ENCODE measurements at places on chromosomes 16 and 17.

DNA sequence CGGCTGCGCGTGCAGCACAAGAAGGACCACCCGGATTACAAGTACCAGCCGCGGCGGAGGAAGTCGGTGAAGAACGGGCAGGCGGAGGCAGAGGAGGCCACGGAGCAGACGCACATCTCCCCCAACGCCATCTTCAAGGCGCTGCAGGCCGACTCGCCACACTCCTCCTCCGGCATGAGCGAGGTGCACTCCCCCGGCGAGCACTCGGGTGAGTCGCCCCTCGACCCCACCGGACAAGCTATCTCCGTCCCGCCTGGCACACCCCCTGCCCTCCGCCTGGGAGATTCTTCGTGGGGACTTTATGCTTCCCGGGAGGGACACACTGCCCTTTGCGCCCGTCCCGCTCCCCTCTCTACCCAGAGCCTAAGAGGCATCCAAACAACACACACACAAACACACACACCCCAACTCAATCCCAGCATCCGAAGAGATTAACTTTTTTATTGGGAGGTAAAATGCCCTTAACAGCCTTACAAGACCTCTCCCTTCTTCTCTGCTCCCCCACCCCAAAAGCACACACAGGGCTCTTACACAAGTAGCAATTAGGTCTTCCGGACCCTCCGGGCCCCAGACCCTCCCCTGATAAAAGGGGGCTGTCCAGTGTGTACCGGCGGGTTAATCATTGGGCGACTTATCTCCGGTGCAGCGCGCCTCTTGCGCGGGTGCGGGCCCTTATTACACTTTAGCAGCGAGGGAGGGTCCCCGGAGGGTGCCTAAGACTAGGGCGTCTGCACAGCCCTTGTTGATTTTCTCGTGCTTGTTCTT, 2.1 kb downstream of the SOX9 start:
- DNase-seq = peak; percentile 7

GRCh38 chr17:15963670-15964110, 18.8 kb downstream of the ADORA2B start:
- no peak for DNase-seq

- no peak for DNase-seq
Observed at GRCh38 chr16:80580109-80580832, 39.5 kb downstream of the DYNLRB2 start.

GRCh38 chr16:26196310-26196709, 504.6 kb downstream of the HS3ST4 start:
- no peak for DNase-seq

DNA sequence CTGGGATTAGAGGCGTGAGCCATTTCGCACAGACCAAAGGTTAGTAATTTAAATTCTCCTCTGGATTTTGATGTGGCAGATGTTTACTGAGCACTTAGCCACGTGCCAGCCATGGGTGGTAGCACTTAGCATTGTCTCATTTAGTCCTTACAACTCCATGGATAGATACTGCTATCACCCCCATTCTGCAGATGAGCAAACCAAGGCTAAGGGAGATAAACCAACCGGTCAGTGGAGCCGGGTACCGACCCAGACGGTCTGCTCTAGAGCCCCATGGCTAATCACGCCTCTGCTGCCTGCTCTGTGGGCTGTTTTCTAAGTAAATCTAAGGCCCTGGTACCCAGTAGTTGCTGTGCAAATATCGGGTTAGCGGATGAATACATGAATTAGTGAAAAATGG, 12.6 kb upstream of the ADGRG1 start:
- no peak for DNase-seq

GRCh38 chr16:58455750-58456149, 44.2 kb upstream of the NDRG4 start:
- no peak for DNase-seq

- DNase-seq = no peak
Observed at GRCh38 chr17:55763856-55764255, 13.0 kb downstream of the PCTP start.

DNA sequence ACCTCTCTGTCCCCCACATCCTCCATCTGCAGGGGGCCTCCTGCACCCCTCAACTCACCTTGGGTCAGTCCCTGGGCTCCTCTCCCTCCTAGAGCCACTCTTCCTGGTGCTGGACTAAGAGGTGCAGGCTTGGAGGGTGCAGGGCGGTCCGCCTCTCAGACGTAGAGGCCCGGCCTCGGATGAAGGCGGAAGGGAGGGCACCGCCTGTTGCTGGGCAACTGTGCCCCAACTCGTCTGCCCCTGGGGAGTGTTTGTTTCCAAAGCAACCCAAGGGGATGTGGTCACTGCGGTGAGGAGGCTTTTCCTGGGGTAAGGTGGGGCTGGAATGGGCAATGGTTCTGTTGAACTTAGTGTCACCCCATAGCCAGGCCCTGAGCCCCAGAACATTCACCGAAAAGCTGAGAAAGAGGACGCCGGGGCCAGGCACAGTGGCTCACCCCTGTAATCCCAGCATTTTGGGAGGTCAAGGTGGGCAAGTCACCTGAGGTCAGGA, at the start of gene C16orf54:
TSS of gene C16orf54 (minus strand) at position 138 of the 493 bp plus-strand sequence. CDS start 1,039 bp downstream, outside the sequence.
- DNase-seq = no peak

DNA sequence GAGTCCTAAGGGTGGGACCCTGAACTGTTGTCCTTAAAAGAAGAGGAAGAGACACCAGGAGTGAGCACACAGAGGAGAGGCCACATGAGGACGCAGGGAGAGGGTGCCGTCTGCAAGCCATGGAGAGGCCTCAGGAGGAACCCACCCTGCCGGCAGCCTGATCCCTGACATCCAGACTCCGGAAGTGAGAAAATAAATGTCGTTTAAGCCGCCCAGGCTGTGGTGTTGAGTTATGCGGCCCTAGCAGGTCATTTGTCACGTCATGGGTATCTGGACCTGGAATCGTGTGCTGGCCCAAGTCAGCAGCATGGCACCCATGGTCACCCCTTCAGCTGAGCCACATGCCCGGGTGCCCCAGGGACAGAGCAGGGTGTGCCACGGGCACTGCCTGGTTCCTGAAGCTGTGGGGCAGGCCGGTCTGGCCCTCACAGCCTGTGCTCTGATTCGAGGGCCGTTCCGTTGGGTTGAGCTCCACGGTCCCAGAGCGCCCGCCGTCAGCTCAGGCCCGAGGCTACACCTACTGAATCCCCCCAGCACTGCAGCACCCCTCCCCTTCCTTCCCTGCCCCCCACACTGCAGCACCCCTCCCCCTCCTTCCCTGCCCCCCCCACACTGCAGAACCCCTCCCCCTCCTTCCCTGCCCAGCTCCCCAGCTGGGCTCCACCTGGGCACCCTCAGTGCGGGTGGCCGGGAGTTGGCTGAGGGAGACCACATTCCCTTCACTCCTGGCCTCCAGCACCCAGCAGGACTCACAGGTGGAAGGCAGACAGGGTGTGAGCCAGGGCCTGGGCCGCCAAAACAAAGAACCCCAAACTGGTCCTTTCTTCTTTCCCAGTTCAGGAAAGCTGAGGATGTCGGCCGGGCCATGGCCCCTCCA, 2.7 kb upstream of the CCDC57 start:
- peak; percentile 32 for DNase-seq

DNA sequence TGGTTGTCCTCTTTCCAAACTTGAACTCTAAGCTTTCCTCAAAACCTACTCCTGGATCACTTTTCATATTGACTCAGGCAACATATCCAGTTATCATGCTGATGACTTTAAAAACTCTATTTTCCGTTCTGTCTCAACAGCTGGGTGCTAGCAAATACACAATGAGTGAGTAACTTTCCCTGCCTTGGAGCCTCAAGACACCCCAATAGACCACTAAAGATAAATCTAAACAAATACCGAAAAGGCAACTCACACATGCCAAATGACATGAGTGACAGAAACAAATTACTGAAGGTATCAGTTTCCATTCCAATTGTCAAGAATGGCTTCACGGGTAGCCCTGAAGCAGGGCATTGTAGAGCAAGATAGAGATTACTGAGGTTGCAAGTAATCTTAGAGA, 15.7 kb upstream of the TMEM101 start:
- DNase-seq = no peak

- no peak for DNase-seq
Observed at GRCh38 chr17:75289832-75290337, 652 bp upstream of the SLC25A19 start.

GRCh38 chr16:12752159-12752558, 51.5 kb downstream of the CPPED1 start:
- peak; percentile 85 for DNase-seq

DNA sequence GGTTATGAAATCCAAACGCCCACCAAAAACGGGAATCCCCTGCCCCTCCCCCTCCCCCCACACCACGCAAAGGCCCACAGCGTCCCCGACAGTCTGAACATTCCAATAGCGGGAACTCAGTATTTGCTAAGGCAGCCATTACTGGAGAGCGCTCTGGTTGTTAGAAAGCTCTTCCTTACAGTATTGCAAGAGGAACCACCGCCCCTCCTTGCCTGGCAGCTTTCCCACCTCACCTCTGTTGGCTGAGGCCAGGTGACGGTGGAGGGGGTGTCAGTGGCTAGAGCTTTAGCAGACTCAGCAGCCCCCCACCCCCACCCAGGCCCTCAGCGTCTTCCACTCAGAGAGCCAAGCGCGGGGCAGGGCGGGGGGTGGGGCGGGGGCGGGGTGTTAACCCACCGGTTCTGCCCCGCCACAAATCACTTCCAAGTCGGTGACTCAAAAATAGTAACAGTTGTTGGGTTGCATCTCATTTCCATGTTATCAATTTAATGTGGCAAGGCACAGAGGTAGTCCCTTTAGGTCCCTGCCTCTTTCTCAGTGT, 2.2 kb upstream of the PLEKHH3 start:
- peak; percentile 73 for DNase-seq

DNA sequence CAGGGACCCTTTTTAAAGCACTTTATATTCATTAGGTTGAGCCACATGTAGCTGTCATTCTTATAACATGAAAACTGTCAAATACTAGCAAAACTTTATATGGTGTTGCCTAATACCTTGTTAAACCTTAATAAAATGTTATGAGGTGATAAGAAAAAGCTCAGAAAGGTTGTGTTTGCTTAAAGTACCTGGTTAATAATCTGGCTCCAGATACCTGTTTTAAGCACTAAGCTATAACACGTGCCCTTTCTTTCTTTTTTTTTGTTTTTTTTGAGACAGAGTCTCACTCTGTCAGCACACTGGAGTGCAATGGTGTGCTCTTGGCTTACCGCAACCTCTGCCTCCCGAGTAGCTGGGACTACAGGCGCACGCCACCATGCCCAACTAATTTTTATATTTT, 58.9 kb upstream of the STAC2 start:
- DNase-seq = no peak

DNA sequence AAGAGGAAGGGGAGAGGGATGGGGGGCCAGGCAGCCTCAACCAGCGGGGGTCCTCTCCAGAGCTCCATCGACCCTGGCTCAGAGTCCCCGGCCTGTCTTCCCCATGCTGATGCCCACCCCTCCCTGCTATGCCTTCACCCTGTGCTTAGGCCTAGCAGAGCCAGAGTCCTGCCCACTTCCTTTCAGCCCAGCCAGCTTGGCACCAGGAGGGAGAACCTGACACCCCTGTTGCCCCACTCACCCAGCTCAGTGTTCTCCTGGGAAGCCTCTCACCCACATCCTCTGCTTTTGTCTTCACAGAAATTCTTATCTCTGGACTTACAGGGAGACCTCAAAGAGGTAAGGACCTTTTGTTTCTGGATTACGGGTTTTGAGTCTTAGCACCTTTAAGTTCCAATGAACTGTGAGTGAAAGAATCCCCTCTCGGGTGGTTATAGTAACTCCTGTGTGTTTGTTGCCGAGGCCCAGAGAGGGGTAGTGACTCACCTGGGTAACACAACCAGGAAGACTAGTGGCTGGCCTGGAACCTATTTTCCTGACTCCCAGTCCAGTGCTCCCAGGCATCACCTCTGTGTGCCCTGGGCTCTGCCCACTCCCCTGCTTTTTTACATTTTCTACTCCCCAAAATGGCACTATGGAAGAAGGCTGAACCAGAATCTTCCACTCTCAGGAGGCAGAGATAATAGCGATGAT, 53.3 kb downstream of the CES1 start:
- no peak for DNase-seq

DNA sequence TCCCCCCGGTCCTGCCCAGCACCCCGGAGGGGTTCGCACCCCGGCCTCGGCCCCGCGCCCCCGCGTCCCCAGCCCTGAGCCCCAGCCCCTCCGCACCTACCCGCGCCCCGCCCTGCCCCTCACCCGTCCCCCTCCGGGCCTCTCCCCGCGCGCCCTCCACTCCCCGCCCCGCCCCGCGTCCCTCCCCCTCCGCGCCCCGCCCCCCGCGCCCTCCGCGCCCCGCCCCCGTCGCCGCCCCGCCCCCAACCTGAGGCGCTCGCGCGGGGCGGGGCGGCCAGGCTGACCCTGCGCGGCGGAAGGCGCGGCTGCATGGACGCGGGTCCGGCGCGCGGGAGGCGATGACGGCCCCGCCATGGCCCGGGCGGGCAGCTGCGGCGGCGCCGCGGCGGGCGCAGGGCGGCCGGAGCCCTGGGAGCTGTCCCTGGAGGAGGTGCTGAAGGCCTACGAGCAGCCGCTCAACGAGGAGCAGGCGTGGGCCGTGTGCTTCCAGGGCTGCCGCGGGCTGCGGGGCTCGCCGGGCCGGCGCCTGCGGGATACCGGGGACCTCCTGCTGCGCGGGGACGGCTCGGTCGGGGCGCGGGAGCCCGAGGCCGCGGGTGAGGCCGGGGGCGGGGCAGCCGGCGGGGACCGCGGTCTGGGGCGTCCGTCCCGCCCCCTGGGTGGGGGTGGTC, at the start of gene SPIRE2:
TSS of gene SPIRE2 (plus strand) at position 277 of the 671 bp plus-strand sequence. CDS start at position 353, 76 bp downstream.
- peak; percentile 64 for DNase-seq

- DNase-seq = peak; percentile 82
Observed at GRCh38 chr16:9741776-9742175, 440.5 kb downstream of the GRIN2A start.

- DNase-seq = no peak
Observed at GRCh38 chr16:83779886-83780285, 27.9 kb upstream of the HSBP1 start.

DNA sequence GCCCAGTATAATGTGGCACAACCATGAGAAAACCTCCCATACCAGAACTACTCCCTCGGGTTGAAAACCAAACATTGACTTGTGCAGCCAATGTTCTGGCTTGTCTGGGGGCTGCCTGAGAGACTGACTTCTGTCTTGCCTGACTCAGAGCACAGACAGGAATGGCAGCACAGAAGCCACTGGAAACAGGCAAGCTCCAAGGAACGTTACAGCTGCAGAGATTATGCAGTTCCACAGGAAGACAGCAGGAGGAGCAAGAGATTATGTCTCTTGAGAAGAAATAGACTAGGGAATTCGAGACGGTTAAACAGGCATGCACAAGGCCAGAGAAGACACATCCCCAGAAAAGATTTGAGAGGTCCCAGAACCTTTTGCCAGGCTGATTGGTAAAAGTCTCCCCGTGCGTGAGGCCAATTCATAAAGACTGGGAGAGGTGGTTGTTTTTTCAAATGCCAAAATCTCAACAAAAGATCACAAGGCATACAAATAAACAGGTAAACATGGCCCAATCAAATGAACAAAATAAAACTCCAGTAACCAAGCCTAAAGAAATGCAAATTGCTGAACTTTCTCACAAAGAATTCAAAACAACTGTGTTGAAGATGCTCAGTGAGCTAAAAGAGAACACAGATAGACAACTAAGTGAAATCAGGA, 90.6 kb upstream of the CDH5 start:
- peak; percentile 82 for DNase-seq

DNA sequence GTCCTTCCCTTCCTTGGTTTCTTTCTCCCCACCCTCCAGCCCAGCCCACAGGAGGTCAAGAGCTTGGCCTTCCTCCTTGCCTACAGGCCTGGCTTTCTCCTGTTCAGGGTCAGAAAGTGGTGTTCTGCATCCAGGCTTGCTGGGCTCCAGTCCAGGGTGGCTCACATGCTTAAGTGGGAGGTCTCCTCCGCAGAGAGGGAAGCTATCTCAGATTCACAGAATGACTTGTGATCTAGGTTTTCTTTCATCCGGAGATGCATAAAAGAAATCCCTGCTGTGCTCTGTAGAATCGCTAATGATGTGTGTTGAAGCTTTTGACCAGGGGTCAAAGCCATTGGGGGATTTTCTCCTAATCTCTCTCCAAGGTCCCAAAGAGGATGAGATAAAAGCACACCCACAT, 382.3 kb upstream of the EEF2KMT start:
- DNase-seq = no peak
